ENCODE measurements at places on chromosomes 12 and 14.
A peak's percentile ranks its signal among the peaks of the same experiment; 100 is the strongest.

DNA sequence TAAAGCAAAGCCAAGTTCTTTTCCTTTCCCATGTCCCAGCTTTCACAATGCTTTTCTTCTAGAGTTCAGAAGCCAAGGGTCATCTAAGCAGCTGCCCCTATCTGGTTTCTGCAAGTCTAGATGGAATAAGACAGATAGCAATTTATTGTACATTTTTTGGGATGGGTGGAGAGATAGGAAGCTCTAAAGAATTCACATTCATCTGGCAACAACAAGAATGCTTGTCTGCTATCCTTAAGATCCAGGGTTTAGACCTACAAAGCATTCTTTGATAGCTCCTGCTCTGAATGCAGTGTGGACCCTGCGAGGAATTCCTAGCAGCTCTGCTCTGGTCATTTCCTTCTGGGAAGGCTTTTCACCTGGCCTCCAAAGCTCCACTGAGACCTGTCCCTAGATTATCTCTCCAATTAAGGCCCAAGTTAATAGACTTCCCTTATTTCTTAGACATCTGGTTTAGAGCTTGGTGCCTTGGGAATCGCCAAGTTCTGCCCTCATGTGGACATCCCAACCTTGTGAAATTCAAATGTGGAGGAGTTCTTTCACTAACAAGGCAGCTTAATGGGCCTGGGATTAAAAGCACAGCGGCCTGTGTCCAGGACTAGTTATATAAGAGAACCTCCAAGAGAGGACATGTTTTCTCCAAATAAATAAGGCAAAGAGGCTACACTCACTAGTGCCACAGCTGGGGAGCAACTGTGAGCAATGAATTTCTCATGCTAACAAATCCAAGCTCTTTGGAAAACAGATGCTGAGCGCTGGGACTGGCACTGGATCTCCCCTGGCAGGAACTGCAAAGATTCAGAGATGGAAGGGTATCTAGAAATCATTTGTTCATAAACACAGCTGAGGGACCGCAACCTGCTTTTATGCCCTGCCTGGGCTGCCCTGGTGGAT is 384.5 kb upstream of the DDHD1 start:
- no peak for DNase-seq

DNA sequence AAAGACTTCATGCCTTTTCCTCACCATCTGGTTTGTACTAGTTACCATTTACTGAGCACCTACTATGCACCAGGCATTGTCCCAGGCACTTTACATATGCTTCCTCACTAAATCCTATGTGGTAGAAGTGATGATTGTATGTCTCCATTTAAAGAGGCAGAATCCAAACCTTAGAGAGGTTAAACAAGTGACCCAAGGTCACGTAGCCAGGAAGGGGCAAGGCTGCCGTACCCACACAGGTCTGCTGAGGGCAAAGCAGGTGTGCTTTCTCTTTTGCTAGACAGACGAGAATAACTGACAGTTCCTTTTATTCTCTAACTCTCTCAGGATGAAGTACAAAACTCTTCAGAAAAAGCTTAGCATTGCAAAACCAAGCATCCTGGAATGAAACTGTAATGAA is 235.2 kb upstream of the SRRM4 start:
- DNase-seq = no peak

DNA sequence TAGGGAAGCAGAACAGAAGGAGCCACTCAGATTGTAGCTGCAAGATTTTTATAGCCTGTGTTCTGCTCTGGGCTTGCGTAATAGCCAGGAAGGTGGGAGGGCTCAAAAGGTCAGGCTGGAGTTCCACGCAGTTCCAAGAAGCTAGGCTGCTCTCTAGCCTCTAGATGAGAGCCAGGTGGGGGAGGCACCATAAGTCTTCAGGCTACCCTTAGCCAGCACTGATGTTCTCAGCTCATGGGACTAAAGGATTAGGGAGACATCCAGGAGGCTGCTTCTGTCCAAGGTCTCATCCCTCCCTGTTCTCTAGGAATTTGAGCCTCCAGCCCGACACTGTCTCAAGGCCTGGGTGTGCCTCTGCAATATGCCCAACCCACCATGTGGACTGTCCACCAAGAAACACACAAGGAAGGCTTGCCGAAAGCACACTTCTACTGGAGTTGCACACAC is 1.7 kb downstream of the LMBR1L start:
- DNase-seq = no peak

GRCh38 chr12:11397366-11397765 is 2.0 kb upstream of the PRB2 start:
- no peak for DNase-seq

DNA sequence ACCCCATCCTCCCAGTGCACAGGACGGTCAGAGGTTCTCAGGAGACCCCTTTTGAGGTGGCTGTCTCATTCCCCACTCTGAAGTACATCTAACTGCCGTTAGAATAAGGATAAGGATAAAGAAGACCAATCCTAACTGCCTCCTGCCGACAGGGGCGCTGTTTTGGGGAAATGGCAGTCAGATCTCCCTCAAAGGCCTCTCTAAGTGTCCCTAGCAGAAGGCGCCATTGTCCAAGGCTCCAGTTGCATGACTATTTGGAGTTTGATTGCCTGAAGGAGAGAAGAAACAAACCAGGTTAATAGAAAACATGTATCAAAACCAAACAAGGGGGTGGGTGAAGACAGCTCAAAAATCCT is 29.1 kb upstream of the KLRB1 start:
- no peak for DNase-seq

DNA sequence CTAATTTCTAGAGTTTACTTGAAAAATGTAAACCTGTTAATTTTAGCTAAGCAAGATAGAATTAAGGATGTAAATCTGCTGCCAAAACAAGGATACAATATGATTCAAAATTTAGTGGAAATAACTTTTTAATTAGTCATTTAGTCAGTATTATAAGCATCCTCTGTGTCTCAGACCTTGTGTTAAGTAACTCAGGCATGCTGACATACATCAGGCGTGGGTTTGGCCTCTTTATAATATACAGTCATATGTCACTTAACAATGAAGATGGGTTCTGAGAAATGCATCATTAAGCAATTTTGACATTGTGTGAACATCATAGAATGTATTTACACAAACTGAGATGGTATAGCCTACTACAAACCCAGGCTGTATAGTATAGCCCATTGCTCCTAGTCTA is 386.9 kb downstream of the ZFP36L1 start:
- no peak for DNase-seq

DNA sequence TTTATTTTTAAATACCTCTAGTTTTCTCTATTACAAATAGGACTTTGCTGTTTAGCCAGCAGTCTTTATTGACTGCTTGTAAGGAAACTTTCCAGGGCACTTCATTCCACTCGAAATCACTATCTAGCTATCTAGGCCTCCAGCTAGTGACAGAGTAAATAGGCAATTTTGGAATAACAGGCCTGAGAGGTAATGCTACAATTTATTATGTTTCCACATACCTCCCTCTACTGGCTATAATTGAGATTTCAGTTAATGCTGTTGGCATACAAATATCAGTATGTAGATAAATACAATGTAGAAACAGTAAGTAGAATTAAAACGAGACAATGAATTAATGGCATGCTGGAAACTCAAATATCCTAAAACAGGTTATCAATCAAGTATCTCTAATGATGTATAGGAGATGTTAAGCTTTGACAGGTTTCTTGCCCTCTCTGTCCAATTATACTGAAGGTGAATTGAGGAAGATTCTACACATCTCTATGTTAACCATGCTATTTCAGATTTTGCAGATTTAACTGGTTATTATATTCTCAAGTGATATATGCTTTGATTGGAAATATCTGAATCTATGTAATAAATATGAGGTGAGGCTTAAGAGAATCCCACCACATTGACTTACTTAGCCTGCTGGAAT is 7.2 kb downstream of the DTD2 start:
- DNase-seq = no peak

DNA sequence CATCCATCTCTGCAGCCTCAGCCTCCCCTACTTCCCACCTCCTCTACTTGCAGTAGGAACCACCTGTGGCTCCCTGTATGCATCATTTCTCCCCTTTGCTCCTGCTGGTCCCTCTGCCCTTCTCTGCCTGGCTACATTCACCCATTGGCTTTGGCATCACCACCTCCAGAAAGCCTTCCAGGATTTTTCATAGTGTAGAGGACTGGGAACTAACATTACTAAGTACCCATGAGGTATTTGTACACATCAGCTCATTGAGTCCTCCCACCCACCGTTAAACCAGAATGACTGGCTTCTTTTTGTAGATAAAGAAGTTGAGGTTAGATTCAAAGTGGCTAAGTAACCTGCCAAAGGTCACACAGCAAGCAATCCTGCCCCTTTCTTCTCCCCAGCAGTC is 17.1 kb downstream of the SYNE3 start:
- DNase-seq = no peak

GRCh38 chr14:23300687-23301223 is 1.9 kb downstream of the PPP1R3E start:
- DNase-seq = no peak

GRCh38 chr14:50083467-50084337 is 32.7 kb downstream of the VCPKMT start:
- no peak for DNase-seq

DNA sequence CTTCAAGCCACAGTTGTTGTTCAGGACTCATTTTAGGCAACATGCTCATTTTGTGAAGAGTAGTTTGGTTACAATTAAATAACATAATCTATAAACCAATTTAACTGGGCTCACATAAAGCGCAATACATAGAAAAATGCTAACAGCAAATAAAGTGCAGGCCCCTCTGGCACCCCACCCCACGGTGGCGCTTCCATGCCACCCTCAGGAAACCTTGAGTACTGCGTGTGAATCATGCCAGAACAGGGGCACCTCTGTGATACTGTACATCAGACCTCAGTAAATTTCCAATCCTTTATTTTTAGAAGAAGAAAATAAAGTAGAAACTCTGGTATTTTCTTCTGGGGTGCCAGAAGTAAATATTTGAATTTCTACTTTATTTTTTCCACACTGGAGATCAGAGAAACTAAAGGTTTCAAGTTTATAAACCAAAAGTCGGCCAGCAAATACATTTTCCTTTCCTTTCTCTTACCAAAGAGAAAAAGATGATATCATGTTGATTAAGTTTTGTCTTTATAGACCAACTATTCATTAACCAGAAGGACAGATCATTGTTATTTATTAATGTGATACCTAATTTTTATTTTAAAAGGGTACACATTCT is 316.8 kb downstream of the PAWR start:
- DNase-seq = no peak

- no peak for DNase-seq
Measured at GRCh38 chr12:78725951-78726580, 138.5 kb upstream of the SYT1 start.

DNA sequence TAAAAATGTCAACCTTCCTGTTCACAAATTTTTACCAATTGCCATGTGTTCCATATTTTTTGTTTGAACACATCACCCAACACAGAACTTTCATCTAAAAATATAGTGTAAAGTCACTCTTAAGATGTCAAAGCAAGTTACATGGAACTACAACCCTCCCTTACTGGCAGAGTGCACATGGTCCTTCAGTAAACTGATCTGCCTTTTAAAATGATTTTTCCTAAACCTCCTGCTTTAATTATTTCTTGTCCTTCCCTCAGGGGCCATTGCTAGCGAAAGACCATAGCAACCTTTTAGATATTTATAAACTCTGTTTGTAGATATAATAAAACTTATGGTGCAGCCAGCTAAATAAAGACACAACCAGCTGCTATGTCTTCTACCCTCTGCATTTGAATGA is 255.2 kb upstream of the FAR2 start:
- no peak for DNase-seq

- DNase-seq = no peak
Measured at GRCh38 chr14:51957950-51958349, 31.4 kb upstream of the RTRAF start.

- peak; percentile 16 for DNase-seq
Measured at GRCh38 chr12:102917026-102917787, at the start of gene PAH. Gene PAH (minus strand): TSS chr12:102917244. CDS start chr12:102917130, 114 bp downstream.

- no peak for DNase-seq
Measured at GRCh38 chr14:23105348-23105824, 597 bp upstream of the CIROP start.

All from GM19239 (cell line).